ENCODE measurements at places on chromosomes 16 and 17. TPM values are rescaled to one million over a fixed set of nuclear protein-coding genes. Genes with fewer than 3 reads are reported as not detected.

CA5A gene
- not detected for total RNA-seq

RASD1 gene
- total RNA-seq = not detected

GRCh38 chr17:75658237-75658636 lies 8.7 kb downstream of the RECQL5 start:
- no peak for DNase-seq

- no peak for DNase-seq
Measured at GRCh38 chr17:13194887-13195286, 177.1 kb upstream of the ELAC2 start.

GRCh38 chr16:59190731-59191130 lies 456.6 kb upstream of the GOT2 start:
- DNase-seq = no peak

- no peak for DNase-seq
Measured at GRCh38 chr17:63974594-63975192, 2.0 kb upstream of the SCN4A start.

DNA sequence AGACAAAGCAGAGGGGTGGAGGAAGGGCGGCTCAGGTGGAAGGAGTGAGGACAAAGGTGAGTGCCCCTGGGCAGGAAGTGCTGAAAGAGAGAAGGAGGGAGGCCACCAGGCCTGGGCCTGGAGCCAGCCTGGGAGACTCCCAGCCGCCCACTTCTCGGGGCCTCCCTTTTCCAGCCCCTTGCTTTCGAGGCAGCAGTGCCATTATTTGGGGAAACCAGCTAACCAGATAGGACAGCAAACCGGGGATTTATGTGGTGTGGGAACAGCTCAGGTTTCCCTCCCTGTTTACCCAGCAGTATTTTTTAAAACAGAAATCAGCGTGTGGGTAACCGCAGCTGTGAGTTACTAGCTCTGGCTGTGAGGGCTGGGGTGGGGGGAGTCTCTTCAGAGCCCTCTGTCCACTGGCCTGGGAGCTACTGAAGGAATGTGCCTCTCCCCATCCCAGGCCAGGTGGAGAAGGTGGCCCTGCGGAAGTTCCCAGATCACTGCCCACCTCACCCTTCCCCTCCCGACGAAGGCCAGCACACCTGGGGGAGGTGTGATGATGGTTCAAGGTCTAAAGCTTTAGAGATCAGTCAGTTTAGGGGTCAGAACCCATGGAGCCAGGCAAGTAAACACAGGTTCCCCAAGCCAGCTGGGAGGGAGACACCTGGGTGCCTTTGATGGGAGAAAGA lies 8.4 kb upstream of the MEOX1 start:
- peak; percentile 84 for DNase-seq

- DNase-seq = peak; percentile 98
Measured at GRCh38 chr16:88619859-88620815, 18.2 kb upstream of the IL17C start.

DNA sequence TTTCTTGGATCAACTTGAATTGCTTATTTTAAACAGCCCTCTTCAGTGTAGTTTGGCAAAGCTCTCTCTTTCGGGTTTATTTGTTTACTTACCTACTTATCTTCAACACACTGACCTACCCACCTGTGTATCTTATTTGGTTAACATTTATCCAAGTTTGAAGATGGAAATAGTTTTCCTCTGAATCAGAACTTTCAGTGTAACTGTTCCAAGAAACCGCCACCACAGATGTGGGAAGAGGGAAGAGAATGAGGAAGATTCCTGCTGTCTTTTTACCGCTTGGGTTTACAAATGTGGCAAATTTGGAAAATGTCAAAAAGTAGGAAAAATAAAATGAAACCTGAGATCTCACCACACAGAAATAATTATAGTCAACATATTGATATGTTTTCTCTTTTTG lies 115.8 kb downstream of the MSI2 start:
- peak; percentile 55 for DNase-seq

DNA sequence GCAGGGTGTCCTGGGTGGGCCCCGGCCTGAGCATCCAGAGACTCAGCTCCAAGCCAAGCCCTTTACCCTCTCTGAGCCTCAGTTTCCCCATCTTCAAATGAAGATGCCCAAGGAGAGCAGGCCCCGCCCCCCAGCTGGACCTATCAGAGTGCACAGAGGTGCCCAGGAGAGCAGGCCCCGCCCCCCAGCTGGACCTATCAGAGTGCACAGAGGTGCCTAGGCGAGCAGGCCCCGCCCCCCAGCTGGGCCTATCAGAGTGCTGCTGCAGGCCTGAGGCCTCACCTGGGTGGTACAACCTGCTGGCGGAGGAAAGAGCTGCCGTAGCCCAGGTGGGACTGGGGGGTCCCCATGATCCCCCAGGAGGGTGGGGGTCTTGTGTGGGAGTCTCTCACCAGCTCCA lies 3.4 kb upstream of the SSTR5 start:
- no peak for DNase-seq

DNA sequence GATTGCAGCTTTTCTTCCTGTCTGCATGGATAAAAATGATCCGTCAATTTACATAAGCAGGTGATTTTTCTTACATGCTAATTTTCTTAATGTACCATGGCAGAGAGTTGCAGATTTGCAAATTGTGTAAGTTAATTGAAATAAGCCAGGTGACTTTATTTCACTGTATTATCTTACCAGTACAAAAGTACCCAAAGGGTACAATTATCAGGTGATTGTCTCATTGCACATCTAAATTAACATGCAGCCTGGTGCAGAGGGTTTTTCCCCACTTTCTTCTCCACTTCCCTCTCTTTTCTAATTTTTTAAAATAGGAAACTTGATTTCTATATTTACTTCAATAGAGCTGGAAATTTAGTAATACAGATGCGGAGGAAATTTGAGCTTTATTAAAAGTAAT lies 11.2 kb downstream of the NLK start:
- no peak for DNase-seq
